Fibroblast of skin of abdomen (primary cell): ENCODE measurements at places on chromosomes 13 and 19.
A peak's percentile ranks its signal among the peaks of the same experiment; 100 is the strongest.

DNA sequence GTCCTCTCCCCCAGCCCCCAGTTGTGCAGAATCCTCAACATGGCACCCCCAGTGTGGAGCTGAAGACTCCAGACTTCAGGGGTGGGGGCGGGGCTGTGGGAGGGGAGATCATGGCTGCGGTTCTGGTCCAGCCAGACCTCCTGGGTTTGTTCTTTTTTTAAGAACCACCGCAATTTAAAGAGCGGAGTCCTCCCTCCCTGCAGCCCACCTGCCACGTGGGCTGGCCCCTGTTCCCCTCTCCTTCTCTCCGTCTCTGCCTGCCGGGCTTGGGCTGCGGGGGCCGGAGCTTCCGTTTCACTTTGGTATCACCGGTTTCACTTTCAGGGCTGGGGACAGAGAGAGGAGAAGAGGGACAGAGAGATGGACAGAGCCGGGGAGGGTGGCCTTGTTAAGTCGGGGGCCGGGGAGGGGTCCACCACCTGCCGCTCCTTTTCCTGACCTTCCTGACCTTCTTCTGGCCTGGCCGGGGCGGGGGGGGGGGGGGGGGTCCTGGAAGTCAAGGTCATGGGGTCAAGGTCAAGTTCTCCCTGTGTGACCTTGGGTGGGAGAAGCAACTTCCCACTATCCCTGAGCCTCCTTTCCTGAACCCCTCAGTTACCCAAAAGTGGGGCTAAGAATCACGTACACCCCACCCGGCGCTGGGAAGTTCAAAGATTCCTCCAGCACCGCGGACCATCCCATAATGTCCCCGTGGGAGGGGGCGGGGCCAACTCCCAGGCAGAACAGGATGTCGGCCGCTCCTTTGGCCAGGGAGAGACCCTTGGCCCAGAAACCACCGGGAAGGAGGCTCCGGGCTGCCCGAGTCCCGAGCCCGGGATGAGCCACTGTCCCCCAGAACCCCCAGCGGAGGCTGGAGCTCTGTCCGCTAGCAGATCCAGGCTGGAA is 11.3 kb upstream of the ZBTB7A start:
- DNase-seq: peak; percentile 8

DNA sequence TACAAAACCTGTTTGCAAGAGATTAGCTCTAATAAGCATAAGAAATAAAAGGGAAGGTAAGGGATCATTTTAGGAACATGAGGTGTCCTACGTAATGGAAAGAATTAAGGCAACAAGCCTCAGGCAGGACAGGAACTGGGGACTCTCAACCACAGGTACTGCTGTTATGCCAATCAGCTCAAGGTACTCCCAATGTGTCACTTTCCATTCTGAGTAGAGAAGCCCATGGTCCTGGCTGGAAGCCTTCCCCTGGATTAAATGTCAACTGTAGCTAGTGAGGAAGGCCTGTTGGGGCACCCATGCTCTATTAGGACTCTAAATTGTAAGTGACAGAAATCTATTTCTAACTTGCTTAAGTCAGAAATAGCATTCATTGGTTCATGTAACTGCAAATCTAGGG is 134.6 kb downstream of the DPF1 start:
- no peak for DNase-seq

GRCh38 chr13:81377921-81378320 is 1037.0 kb upstream of the SPRY2 start:
- no peak for DNase-seq

DNA sequence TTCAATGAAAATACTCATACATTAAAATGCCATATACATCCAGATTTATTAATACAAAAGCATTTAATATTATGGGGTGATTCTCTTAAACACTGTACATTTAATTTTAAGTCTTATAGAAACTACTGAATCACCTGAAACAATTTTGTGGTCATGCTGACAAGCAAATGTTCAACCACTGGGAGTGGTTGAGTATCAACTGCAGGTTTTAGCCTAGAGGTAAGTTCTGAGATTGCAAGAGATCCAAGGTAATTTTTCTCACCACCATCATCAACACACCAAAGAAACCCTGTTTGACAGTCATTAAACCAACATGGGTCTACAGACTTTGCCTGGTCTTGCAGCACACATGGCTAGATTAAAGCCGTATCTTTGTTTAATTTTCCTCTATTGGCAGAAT is 196.3 kb downstream of the LHFPL6 start:
- no peak for DNase-seq

DNA sequence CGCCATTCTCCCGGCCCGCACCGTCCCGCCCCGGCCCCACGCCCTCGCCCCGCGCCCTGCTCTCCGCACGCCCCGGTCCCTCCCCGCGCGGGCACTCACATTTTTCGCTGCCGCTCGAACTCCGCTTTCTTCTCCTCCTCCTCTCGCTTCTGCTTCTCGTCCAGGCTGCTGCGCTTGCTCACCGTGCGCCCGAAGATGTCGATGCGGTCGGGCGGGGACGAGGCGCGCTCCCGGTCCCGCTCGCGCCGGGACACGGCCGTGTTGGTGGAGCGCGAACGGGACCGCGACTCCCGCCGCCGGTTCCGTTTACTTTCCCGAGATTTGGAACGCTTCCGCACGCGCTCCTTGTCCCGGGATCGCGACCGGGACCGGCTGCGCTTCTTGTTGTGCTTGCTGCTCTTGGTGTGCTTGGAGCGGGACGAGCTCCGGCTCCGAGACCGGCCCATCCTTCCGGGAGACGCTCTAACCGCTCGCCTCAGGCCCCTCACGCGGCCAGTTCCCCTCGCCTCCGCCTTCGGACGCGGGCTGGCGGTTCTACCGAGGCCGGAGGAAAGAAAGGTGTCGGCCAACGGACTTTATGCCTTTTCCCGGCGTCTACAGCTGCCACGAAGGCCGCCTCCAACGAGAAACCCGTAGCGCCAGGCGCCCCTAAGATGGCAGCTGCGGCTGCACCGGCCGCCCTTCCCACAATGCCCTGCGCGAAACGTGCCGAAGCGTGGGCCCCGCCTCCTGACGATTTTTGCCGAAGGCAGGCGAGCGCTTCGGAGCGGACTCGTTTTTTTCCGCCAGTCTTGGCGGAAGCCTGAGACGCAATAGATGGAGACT is at the start of gene ARGLU1:
Gene ARGLU1, minus strand, starts transcription at position 664 of the 825 bp plus-strand sequence. Its CDS starts 218 bp downstream, at position 446.
- peak; percentile 89 for DNase-seq

GRCh38 chr19:6533746-6534418 is 3.1 kb downstream of the TNFSF9 start:
- no peak for DNase-seq

- DNase-seq: no peak
Observed at GRCh38 chr13:99993660-99994637, 12.4 kb downstream of the ZIC2 start.

DNA sequence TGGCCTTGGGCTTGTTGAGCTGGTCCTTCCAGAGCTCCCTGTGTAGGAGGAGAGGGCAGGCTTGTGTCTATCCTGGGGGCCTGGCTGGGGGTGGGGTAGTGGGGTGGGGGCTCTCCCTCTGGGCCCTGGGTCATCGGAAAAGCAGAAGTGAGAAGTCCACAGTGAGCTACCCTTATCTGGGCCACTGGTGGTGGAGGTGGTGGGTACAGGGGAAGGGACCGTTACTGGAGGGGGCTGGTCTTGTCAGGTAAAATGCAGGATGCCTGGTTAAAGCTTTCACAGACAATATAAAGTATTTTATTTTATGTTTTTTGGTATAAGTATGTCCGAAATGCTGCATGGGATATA is 342 bp upstream of the SIGLEC10 start:
- no peak for DNase-seq

DNA sequence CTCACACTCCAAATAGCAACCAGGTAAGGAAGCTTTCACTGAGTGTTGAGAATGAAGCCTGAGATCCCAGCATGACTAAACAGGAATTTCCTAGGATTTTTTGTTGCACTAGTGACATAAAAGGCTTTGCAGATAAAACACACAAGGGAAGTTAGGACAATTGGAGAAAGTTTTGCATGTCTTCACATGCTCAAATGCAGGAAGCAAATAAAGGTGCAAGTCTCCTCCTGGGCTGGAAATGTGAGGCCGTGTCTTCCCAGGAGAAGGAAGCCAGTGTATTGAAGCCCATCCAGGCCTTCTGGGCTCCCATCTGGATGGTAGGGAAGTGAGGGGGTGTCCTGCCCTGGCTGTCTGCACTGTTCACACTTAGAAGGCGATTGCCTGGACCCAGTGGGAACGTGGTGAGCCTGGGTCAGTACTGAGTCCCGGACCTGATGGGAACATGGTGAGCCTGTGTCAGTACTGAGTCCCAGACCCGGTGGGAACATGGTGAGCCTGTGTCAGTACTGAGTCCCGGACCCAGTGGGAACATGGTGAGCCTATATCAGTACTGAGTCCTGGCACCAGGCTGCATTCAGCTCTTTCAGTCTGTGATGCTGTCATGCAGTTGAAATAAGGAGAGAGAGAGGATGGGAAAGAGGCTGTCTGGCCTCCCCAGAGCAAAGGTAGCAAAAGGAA is 38.7 kb downstream of the SIAH3 start:
- no peak for DNase-seq

DNA sequence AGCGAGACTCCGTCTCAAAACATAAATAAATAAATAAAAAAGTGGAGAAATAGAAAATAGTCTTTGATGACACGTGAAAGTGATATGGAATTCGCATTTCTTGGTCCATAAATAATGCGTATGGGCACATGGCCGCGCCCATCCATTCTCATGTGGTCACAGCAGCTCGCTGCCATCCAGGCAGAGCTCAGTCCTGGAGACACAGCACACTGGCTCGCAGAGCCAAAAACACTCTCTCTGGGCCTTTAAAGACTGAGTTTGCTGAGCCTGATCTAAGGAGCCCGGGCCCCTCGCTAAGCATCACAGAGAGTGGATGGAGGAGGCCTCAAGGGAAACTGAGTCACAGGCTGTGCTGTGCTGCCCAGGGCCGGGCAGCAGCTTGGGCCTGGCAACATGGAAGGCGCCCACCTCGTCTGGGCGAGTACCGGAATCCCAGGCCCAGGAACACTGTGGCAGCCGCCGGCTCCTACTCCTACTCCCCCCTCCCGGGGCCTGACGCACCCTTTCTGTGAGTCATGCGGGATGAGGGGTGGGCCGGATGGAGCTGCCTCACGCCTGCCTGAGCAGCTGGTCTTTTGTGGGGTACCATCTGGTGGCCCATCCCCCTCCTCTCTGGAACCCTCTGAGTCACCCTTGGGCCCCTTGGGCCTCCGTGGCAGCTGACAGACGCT is 28.9 kb upstream of the CACTIN start:
- DNase-seq: peak; percentile 97

DNA sequence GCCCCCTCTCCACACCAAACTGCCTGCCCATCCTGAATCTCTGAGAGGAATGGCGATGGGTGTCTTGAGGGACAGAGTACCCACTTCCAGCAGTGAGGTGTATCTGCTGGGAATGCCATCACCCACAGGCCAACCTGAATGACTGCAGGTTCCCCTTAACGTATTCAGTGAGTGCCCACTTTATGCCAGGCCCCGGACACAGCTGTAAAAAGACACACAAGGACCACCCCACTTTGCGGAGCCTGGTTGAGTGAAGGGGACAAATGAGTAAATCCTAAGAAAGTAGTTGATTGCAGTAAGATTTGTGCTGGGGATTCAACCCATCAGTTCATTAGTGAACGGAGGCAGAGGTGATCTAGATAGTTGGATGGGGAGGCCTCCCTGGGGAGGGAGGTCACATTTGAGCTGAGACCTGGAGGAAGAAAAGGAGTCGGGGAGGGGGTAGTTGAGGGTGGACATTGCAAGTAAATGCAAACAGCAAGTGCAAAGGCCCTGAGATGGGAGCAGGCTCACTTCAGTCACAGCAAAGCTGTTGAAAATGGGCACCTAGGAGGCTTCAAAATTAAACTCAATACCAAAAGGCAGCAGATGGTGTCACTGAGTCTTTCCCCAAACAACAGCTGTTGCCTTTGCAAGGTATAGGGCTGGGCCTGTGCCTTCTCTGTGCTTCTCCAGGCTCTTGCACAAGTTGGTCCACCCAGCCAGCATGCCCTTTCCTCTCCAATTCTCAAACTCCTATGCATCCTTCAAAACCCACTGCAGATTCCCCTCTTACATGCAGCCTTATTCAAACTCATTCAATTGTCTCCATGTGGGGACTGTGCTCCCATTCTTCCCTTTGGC is 4.3 kb downstream of the GDF15 start:
- DNase-seq: no peak

DNA sequence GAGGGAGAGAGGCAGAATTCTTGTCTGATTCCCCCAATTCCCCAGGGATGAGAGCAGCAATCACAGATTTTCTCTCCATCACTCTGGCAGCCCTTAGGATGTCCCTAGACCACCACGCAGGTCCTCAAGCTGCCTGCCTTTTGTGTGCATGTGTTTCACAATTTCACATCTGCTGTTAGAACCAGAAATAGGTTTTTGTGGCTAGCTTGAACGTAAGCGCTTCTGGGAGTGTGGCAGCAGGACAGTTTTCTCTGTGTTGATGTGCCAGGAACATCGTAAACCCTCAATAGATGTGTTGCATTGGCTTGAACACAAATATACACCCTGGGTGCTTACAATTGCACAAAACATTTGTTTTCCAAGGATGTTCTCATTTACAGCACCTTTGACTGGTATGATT is 78.8 kb upstream of the TMTC4 start:
- DNase-seq: peak; percentile 3

DNA sequence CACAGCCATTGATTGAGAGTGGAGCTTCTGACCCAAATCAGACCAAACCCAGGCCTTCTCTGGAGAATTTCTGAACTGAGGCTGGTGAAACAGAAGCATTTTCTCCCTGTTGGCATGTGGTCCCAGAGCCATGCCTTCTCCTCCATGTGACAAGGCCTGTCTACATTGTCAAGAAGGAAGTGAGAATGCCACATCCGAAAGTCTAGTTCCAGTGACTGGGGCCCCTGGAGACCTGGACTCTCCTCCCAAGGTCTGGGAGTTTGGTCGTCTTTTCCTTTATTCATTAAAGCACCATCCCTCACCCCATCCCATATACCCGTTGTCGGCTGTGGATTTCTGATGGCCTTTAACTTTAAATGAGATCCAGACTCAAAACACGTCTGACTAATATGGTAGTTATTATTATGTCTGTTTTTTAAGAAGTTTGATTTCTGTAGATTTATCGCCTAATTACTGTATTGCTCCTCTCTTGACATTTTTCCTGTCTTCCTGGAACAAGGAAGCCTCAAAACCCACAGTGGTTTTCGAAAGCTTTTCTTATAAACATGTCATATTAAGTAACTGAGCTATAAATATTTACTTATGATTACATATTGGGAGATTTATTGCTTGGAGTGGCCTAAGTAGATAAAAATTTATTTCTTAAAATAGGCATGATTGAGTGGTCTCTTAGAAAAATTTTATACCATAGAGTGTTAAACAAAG is 128.3 kb upstream of the FRY start:
- no peak for DNase-seq

GRCh38 chr19:33175886-33176669 is 18.1 kb upstream of the LRP3 start:
- DNase-seq: peak; percentile 31

DNA sequence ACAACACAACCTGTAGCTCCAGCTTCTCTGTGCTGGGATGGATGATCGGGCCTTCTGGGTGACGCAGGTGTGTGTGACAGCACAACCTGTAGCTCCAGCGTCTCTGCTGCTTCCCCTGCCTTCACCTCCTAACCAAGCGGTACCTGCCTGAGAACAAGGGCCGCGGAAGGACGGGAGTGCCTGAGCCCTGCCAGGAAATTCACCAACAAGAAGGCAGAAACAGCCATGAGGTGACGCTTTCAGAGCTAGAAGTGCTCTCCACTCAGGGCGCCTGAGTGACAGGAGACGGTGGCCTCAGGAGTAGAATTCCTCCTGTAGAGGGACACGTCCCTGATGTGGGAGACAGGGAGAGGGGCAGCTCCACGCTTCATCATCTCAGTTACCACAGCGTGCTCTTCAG is 17.4 kb downstream of the ZNF331 start:
- no peak for DNase-seq

- DNase-seq: peak; percentile 72
Observed at GRCh38 chr19:8575467-8575997, 1.7 kb downstream of the MYO1F start.
